Stimulated activated CD8-positive, alpha-beta memory T cell treated with anti-CD3 and anti-CD28 coated beads, Interleukin-15, amount 100 ng/mL, for 24 hours (primary cell): ENCODE measurements at places on chromosomes 3 and 15.

GRCh38 chr3:140830391-140830790 lies 111.2 kb upstream of the SLC25A36 start:
- no peak for DNase-seq

- no peak for DNase-seq
These were observed 5.5 kb downstream of the MYO5A start for GRCh38 chr15:52523192-52523591.

DNA sequence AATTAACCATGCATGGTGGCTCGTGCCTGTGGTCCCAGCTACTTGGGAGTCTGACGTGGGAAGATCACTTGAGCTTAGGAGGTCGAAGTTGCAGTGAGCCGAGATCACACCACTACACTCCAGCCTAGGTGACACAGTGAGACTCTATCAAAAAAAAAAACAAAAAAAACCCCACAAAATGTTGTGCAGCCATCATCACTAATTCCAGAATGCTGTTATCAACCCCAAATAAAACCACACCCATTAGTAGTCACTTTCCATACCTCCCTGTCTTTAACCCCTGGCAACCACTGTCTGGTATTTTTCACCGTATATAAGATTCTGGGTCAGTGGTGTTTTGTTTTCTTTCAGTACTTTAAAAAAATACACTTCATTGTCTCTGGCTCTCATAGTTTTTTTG lies 16.6 kb downstream of the HMCES start:
- no peak for DNase-seq

GRCh38 chr3:159788291-159788690 lies 200.3 kb upstream of the IL12A start:
- DNase-seq = no peak

DNA sequence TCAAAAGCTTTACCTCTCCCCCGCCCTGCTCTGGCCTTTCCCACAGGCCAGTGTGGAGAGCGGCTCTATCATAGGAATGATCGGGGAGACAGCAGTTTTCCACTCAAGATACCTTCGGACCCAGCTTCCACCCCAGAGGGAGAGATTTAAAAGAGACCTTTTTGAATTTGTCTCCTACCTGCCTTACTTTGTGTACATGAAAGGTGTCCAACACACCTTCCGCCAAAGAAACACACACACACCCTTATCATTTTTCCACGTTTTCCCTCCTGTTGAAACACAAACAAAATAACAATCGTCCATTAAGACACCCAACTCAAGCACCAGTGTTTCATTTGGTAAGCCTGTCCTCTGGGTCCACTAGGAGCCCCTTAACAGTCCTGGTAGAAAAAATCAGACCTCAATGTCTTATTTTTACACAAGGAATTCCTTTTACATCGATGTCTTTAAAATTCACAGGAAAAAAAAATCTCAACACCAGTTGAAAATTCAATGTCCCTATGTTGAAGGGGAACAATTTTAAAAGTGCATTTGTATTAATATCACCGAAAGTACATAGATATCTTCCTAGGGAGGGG lies 4.0 kb downstream of the HES1 start:
- DNase-seq = no peak

GRCh38 chr3:168476360-168476980 lies 380.7 kb upstream of the GOLIM4 start:
- no peak for DNase-seq

- no peak for DNase-seq
These were observed 245.3 kb upstream of the ZPLD1 start for GRCh38 chr3:102189541-102189940.

- no peak for DNase-seq
These were observed 192.9 kb downstream of the NEK10 start for GRCh38 chr3:27176256-27176655.
